ENCODE measurements at places on chromosomes 6 and 20. TPM values are rescaled to one million over a fixed set of nuclear protein-coding genes. Genes with fewer than 3 reads are reported as not detected.

SMLR1 gene
- total RNA-seq = not detected

LAMA4 gene
- 19.2 TPM for total RNA-seq

SLC22A16 gene
- 0.31 TPM for total RNA-seq

PRR18 gene
- 0.47 TPM for total RNA-seq

C6orf118 gene
- total RNA-seq = 6.6 TPM

CCN5 gene
- total RNA-seq = not detected

WFDC2 gene
- total RNA-seq = 3.4 TPM

PRL gene
- not detected for total RNA-seq

KIAA1755 gene
- total RNA-seq = 0.94 TPM

OLIG3 gene
- total RNA-seq = not detected

TMEM244 gene
- 1.4 TPM for total RNA-seq

RCAN2 gene
- total RNA-seq = 7.0 TPM

FAM162B gene
- total RNA-seq = 2.8 TPM

ALDH5A1 gene
- 12.2 TPM for total RNA-seq

XKR7 gene
- 12.6 TPM for total RNA-seq

PHACTR3 gene
- 42.1 TPM for total RNA-seq

OR2H2 gene
- not detected for total RNA-seq

PRPH2 gene
- total RNA-seq = 5.0 TPM

PNLDC1 gene
- total RNA-seq = not detected

PSORS1C2 gene
- total RNA-seq = not detected

MOG gene
- not detected for total RNA-seq

TSHZ2 gene
- total RNA-seq = 0.31 TPM

POM121L2 gene
- total RNA-seq = not detected

LY6G6F gene
- not detected for total RNA-seq

NINL gene
- total RNA-seq = 18.4 TPM

HLA-F gene
- total RNA-seq = 1.4 TPM

PTCHD4 gene
- total RNA-seq = 16.1 TPM

PSMG4 gene
- total RNA-seq = 28.5 TPM

COL9A3 gene
- 37.1 TPM for total RNA-seq

ZNF334 gene
- total RNA-seq = 13.6 TPM

BMP5 gene
- 4.4 TPM for total RNA-seq

RNF39 gene
- not detected for total RNA-seq

SNAP91 gene
- 106 TPM for total RNA-seq

PLA2G7 gene
- 4.1 TPM for total RNA-seq

FOXF2 gene
- 1.2 TPM for total RNA-seq

EPPIN gene
- total RNA-seq = not detected

SEMG1 gene
- total RNA-seq = not detected

SEMG2 gene
- not detected for total RNA-seq

GSTA2 gene
- not detected for total RNA-seq

Data from occipital lobe (tissue), 3 donors.